ENCODE measurements at places on chromosomes 4 and X.

DNA sequence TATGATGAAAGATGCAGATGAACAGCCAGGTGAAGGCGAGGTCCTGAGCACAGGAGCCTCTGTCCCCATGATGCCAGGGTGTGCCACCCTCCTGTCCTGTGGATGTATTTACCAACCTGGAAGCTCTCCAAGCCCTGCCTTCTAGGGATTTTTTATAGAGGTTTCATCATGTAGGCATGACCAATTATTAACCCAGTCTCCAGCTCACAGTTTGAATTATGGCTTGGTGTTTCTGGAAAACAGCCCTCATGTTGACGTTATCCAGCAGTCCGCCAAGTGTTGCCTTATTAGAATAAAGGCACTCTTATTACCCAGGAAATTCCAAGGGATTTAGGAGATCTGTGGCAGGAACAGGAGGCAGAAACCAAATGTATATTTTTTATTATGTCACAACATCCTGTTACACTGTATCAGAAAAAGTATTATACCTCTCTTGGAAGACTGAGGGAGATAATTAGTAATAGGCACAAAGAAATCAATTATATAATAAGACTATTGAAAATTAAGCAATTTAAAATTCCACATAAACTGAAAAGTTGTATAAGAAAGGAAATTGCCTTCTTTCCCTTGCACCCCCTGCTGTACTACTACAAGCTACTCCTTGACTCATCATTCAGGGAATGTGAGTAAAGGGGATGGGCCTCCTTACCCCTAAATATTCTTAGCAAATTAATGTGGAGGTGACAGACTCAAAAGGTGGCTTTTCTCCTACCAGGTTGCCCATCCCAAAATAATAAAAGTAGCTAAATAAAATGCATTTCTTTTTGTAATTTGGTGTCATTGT, 129.6 kb downstream of the ZNF330 start:
- DNase-seq = peak; percentile 73

DNA sequence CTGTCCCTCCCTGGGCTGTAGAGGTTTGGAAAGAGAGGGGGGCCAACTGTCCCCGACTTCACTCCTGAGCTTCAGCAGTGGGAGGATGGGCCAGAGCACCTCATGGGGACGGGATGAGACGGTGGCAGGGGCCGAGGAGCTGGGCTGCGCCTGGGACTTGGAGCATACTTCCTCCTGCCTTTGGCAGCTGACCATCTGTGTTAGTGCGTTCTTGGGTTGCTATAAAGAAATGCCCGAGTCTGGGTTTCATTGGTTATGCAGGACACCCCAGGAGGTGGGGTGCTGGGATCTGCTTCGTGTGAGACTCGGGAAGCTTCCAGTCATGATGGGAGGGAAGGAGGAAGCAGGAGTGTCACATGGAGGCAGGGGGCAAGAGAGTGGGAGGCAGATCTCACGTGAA, 7.4 kb downstream of the PSAPL1 start:
- DNase-seq = no peak

DNA sequence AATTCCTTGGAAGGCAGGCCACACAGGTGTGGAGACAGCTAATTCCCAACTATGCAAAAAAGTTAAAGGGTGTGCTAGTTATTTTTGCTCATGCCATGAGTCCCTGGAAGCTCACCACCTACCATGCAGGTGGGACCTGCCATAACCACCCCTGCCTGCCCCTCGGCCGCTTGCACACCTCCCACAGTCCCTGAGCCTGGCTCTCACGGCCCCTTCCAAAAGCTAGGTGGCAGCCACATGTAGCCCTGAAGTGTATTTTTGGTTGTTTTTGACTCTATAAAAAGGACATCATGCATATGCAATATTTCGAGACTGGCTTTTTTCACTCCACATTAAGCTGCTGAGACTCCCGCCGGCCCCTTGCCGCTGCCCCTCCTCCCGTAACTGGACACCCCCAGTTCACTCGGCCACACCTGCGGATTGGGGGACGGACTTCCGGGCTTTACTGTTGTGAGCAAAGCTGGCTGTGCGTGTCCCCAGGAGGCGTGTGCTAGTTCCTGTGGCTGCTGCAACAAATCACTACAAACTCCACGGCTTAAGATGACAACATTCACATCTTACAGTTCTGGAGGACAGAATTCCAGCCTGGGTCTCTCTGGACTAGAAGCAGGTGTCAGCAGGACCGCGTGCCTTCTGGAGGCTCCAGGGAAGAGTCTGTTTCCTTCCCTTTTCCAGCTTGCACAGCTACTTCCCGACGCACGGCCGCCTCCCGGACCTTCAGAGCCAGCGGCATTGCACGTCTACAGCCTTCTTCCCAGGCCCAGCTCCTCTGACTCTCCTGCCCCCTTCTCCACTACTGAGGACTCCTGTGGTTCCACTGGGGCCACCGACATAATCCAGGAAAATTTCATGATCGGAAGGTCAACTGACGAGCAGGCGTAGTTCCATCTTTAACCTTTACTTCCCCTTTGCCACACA, 24.8 kb downstream of the ZFYVE28 start:
- DNase-seq = no peak

DNA sequence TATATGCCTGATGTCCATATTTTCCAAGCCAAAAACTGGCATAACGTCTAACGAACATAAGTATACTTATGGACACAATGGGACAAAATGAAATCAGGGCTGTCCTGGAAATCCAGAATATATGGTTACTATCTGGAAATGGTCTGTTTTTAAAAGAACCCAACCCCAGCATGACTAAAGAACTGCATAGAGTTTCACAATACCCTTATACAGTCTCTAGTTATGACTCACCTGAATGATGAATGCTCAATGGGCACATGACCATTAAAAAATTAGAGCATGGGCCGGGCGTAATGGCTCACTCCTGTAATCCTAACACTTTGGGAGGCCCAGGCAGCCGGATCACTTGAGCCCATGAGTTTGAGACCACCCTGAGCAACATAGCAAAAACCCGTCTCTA, 31.8 kb downstream of the AMMECR1 start:
- no peak for DNase-seq

- DNase-seq = no peak
Measured at GRCh38 chr4:114196606-114197005, 217.2 kb upstream of the ARSJ start.

DNA sequence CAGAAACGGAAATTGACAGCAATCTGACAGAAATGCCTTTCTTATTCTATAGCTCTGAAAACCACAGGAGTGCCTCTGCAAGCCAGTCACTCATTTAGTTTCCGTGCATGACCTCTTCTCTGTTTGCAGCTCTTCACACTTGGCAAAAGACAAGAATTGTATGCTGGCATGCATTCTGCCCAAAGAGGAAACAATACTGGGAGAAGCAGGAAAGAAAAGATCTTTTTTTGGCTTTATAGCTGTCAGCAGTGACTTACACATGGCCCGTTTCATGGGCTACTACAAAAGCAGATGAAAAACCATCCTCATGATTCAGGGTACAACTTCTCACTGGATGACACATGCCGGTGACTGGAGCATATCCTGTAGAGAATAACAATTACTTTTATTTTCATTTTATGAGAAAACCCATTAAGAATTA, 249.4 kb downstream of the ADAMTS3 start:
- DNase-seq = no peak

GRCh38 chr4:184514121-184514988, 40.0 kb upstream of the IRF2 start:
- no peak for DNase-seq

GRCh38 chrX:25175743-25176142, 160.0 kb upstream of the ARX start:
- DNase-seq = no peak

GRCh38 chr4:2913168-2913567, 50.0 kb downstream of the NOP14 start:
- DNase-seq = no peak

DNA sequence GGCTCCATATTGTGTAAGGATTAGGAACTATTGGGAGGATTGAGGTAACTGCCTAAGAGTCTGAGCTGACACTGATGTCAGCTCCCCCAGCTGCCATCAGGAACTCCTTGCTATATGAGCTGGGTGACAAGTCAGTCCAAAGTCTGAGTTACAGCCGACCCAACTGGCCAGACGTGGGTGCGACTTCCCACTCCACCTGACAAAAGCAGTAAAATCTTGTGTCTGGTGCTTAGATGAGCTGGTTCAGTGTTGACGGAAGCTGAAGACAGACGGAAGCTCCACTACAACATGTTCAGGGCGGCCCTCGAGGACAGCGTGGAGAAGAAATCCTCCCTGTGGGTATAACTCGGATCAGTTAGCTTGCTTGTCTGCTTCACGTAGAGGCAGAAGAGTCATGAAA, 22.8 kb upstream of the NAT8L start:
- DNase-seq = no peak

DNA sequence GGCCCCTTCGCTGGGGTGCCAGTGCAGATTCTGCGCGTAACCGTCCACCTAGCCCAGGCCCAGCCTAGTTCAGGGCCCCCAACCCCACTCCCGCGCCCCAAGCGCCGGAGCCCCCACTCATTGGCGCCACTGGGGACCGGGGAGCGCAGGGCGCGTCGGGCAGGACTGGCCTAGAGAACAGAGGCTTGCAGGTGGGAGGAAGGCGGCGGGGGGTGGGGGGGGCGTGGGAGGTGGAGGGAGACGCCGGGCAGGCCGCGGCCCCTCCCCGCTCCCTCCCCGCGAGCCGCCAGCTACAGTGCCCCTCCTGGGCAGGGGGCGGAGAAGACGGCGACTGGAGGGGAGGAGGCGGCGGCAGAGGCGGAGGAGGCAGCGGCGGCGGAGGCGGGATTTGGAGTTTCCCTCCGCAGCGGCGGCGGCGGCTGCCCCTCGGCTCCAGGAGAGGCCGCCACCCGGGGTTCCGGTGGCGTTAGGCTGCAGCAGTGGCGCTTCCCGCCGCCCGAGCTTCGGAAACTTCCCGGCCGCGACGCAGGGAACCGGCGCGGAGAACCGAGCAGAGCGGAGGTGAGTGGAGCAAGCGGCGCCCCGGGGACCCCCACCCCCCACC, 4.8 kb upstream of the DUSP9 start:
- no peak for DNase-seq

GRCh38 chr4:119629142-119629471, 503 bp upstream of the PDE5A start:
- no peak for DNase-seq

DNA sequence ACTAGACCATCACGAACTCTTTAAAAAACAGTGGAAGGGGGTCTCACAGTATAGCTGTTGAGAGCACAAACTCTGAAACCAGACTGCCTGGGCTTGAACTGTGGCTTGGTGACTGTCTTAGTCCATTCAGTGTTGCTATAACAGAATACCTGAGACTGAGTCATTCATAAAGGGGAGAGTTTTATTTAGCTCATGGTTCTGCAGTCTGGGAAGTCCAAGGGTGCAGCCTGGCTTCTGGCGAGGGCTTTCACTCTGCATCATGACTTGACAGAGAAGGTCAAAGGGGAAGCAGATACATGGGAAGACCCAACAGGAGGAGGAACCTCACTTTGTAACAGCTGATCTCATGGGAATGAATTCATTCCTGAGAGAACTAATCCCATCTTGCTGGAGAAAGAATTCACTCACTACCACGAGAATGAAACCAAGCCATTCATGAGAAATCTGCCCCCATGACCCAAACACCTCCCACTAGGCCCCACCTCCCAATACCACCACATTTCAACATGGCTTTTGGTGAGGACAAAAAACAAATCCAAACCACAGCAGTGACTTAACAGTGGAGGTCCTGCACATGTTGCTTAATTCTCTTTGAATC, 116.7 kb upstream of the STOX2 start:
- no peak for DNase-seq

DNA sequence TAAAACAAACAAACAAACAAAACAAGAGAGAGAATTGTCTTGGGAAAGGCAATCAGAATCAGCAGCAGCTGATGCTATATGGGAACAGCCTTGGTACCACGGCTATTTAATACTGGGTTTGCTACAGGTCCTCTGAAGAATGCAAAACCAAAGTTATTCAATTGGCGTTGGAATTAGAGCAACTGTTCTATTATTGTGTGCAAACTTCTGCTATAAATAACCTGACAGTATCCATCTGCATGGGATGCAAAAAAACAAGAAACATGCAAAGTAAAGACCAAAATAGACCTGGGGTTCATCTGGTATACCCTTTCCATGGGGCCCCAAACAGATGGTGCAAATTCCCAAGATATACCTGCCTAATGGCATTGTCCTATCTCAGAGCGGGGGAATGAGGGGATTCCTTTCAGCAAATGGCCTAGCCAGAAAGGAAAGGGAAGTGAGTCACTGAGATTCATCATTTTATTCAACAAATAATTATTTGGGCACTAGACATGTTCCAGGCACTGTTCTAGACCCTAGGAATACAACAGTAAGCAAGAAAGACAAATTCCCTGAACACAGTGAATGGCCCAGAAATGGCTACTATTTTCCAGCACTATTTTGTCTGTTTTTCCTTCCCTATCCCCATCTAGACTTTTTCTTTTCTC, 268.9 kb downstream of the FBXW7 start:
- DNase-seq = no peak

GRCh38 chrX:46400530-46401443, 144.4 kb downstream of the ZNF674 start:
- no peak for DNase-seq

- no peak for DNase-seq
Measured at GRCh38 chrX:82648062-82648461, 860.0 kb upstream of the POU3F4 start.

DNA sequence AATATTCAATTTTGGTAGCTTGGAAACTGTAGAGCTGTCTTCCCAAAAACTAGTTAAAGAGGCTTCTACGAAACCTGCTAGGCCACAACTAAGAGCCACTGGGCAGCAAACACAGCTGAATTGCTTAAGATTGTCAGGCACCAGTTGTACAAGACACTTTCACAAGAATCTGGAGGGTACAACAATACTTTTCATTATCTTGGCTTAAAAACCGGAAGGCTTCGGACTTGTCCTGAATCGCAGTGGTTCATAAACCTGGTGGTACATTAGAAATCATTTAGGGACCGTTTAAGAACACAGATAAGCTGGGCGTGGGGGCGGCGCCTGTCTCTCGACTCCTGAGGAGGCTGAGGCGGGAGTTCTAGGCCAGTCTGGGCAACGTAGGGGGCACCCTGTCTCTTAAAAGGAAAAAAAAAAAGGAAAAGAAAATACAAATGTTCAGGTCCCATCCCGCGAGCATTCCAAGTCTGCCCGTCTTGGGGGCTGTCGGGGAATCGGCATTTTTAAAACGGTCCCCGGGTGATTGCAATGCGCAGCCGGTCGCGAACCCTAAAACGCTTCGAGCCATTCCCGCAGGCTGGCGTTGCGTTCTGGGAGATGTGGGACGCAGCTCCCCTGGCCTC, 763 bp downstream of the PYURF start:
- peak; percentile 14 for DNase-seq

DNA sequence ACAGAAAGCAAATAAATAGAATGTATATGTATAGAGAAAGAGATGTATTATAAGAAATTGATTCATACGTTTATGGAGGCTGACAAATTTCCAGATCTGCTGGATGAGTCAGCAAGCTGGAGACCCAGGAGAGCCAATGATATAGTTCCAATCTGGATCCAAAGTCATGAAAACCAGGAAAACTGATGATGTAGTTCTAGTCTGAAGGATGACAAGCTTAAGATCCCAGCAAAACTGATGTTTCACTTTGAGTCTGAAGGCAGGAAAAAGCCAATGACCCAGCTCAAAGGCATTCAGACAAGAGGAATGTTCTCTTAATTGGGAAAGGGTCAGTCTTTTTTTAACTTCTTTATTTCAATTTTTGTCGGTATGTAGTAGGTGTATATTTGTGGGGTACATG, 102.6 kb downstream of the LHFPL1 start:
- DNase-seq = no peak

GRCh38 chrX:45774961-45775360, 574.3 kb upstream of the DIPK2B start:
- DNase-seq = no peak

Data from NCI-H345 (cell line).